ENCODE measurements at places on chromosomes 1 and 21.

DNA sequence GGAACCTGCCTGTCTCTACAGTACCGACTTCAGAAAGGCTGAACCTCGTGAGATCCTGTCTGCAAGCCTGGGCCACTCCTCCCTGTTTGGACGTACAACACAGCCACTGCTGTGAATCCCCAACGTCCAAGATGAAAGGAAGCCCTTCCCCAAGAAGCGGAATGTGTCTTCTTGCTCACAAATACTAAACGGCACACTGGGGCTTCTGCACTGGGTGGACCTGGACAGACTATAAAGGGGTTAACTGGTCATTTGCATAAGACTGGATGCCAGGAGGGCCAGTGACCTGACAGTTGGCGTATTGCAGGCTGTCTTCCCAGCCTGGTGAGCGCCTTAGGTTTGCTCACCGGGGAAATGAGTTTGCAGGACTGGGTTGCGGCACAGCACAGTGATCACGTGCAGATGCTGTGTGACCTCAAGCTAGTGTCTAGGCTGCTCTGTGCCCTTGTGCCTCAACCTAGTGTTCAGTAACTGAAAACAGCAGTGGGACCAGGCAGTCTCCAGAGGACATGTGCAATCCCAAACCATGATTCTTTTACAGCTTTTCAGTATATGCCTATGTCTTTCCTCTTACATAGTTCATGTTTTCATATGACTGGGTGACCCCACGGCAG lies 19.5 kb upstream of the AJAP1 start:
- no peaks in the 10 kb centered on the region for H3K36me3 ChIP-seq
- no peaks in the 10 kb centered on the region for H3K27me3 ChIP-seq
- H3K27ac ChIP-seq, result no peak overlapping the region
- peak overlapping the region; percentile 54 for H3K4me3 ChIP-seq
- no peak for DNase-seq

DNA sequence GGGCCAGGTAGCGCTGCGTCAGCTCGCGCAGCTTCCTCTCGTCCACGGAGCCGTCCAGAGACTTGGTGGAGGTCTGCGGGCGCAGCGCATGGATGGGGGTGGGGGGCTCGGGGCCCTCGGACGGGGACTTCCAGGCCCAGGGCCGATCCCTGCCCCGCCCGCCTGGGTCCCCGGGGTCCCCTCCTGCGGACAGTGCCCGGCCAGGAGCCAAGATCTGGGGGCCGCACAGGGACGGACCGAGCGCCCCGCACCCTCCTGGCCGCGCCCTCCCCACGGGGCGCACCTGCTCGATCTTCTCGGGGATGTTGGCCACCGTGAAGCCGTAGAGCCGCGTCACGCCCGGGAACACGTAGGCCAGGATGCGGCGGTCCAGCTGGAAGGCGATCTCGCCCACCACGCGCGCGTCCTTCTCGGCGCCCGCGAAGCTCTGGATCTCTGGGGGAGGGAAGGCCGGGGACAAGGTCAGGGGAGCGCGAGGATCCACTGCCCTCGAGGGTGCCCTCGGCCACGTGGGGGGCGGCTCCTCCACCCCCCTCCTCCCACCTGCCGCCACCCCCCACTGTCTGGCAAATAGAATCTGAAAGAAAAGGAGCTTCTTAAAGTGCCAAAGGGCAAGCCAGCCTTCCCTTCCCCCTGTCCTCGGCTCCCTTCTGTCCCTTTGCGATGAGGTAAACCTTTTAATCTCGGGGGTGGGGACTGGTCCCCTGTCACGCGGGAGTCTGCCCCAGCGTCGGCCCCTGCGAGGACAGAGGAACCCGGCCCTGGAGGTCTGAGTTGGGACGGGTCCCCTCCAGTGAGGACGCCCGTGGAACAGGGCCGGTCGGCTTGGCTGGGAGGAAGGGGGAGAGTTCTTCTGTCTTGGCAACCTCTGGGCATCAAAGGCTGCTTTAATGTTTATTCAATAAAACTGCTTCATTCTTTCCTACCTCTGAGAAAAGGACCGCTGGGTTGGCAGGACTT lies 6.5 kb upstream of the FTCD start:
- H3K36me3 ChIP-seq, result no peaks in the 10 kb centered on the region
- no peaks in the 10 kb centered on the region for H3K4me1 ChIP-seq
- no peak overlapping the region for H3K4me3 ChIP-seq
- no peak overlapping the region for H3K27ac ChIP-seq
- H3K27me3 ChIP-seq, result no peaks in the 10 kb centered on the region

- peaks cover 5% of the 10 kb centered on the region for H3K4me1 ChIP-seq
- DNase-seq, result no peak
- no peak overlapping the region for H3K4me3 ChIP-seq
- H3K36me3 ChIP-seq, result no peaks in the 10 kb centered on the region
- H3K27ac ChIP-seq, result no peak overlapping the region
These were observed 154.3 kb downstream of the PDE4B start for GRCh38 chr1:65946960-65947359.

GRCh38 chr1:113980110-113980509 lies 836 bp downstream of the OLFML3 start:
- no peak for DNase-seq
- no peak overlapping the region for H3K4me3 ChIP-seq
- no peak overlapping the region for H3K27ac ChIP-seq
- H3K36me3 ChIP-seq, result no peaks in the 10 kb centered on the region
- no peaks in the 10 kb centered on the region for H3K27me3 ChIP-seq

DNA sequence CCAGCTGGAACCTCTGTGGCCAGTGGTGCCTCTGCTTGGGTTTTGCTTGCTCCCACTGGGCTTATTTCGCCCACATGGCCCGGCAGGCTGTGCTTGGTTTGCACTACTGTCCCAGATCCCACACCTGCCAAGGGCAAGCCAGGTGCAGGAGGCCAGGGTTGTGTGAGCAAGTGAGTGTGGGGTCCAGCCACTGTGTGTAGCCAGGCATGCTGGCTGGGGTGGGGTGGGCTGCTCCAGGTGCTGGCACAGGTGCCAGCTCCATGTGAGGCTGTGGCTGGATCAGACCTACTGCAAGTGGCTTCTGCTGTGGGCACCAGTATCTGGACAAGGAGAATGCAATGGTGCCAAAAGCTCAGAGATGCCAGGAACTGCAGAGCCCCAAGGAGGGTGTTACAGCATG lies 28.5 kb downstream of the RYR2 start:
- H3K4me3 ChIP-seq, result no peak overlapping the region
- no peak for DNase-seq
- H3K27me3 ChIP-seq, result no peaks in the 10 kb centered on the region
- H3K4me1 ChIP-seq, result no peaks in the 10 kb centered on the region
- no peaks in the 10 kb centered on the region for H3K36me3 ChIP-seq

GRCh38 chr1:109969146-109969829 lies 15.3 kb upstream of the AHCYL1 start:
- H3K27me3 ChIP-seq, result no peaks in the 10 kb centered on the region
- no peak for DNase-seq
- no peak overlapping the region for H3K27ac ChIP-seq
- H3K4me3 ChIP-seq, result no peak overlapping the region

GRCh38 chr1:16247441-16247840 lies 10.5 kb upstream of the CPLANE2 start:
- no peak overlapping the region for H3K27ac ChIP-seq
- no peaks in the 10 kb centered on the region for H3K27me3 ChIP-seq
- no peak for DNase-seq
- peaks cover 66% of the 10 kb centered on the region for H3K36me3 ChIP-seq
- H3K4me3 ChIP-seq, result no peak overlapping the region

All from neuronal stem cell (in vitro differentiated cells).